ENCODE measurements at places on chromosomes 16 and 17.
A peak's percentile ranks its signal among the peaks of the same experiment; 100 is the strongest.

DNA sequence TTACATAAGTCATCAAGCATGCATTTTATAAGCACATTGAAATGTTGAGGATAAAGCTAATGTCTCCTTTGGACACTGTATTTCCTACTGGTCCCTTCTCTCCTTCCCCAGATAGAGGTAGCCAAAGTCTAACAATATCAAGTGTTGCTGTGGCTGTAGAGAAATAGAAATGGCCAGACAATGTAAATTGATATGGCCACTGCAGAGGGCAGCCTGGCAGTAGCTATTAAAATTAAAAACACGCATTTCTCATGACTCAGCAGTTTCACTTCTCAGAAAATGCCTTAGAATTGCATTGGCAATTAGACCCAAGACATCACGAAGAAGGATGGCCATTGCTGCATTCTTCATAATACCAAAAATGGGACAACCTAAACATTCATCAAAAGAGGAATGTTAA lies 46.8 kb upstream of the MRTFB start:
- DNase-seq: peak; percentile 34

- DNase-seq: no peak
Measured at GRCh38 chr17:77679589-77679988, 278.9 kb upstream of the TNRC6C start.

DNA sequence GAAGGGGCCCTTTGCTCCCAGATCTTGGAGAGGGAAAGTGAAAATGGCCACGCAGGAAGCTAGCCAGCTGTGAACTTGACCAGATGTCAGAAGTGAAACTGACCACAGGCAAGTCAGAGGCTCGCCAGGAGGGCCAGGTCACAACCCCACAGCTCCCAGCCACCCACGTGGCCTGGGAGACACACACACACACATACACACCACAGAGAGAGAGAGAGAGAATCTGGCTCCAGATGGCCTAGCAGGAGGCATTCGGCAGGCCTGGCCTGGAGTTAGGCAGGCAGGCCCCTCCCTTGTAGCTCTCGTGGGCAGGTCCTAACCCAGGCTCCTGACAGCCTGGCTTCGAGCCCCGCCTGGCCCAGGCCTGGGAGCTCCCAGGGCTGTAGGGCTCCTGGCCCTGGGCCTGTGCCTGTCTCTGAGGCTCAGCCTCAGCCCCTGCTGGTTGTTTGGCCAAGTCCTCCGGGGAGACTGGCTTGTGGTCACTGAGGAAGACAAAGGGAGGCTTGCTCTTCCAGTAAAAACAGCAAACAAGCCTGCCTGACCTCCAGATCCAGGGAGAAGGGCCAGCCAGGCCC lies 20.2 kb downstream of the NGFR start:
- DNase-seq: peak; percentile 94

DNA sequence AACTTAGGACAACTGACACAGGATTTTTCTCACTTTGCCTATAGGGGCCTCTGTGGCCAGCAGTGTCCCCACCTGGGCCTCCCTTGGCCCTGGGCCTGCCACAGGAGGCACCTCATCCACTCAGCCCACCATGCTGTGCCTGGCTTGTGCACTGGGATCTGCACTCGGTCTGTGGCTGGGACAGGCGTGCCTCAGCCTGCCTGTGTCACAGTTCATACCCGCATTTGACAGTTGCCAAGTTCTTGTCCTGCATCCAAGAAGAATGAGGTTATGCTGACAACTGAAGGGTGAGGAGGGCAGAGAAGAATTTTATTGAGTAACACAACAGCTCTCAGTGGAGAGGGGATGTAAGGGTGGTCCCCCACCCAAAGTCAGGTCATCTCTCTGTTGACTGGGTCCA lies 36.0 kb downstream of the ZFP90 start:
- DNase-seq: no peak

- DNase-seq: no peak
Measured at GRCh38 chr16:77705351-77705750, 17.0 kb upstream of the NUDT7 start.

GRCh38 chr17:8451933-8452614 lies 16.4 kb downstream of the NDEL1 start:
- no peak for DNase-seq

DNA sequence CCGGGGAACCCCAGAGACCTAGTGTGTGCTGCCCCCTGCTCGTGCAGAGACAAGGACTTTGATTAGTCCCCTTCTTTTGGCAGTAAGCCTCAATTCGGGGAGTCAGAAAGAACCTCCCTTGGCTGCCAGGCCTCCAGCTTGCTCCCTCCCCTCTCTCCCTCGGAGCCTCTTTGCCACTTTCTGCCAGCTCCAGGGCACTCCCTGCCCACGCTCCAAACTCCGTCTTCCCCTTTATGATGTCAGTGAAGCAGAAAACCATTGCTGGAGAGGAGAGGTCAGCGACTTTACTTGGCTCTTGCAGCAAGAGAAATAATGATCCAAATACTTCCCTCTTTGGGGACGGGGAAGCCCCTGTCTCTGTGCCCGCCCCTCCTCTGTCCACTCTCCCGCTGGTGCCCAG lies 28.1 kb downstream of the TTYH2 start:
- DNase-seq: peak; percentile 20

GRCh38 chr16:66508914-66509496 lies 40.9 kb downstream of the TK2 start:
- no peak for DNase-seq

GRCh38 chr17:12867726-12868125 lies 78.4 kb downstream of the ARHGAP44 start:
- no peak for DNase-seq

DNA sequence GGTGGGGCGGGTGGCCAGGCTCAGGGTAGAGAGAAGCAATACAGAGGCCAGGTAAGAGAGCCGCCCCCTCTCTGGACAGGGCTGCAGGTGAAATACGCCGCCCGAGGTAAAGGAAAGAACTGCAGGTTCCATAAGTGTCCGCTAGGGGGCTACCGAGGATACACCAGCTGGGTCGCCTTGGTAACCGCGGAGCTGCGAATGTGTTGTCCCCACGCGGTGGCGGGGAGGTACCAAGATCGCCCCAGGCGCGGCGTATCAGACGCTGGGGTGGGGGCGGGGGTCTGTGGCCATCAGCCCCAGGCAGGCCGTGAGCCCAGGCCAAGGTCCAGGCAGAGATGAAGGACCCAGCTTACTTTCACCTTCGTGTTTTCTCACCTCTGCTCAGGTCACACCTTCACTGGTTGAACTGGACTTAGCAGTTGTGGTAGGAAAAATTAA lies 18.4 kb upstream of the ZFP90 start:
- DNase-seq: peak; percentile 94

- no peak for DNase-seq
Measured at GRCh38 chr16:2874032-2874911, 8.7 kb upstream of the FLYWCH2 start.

DNA sequence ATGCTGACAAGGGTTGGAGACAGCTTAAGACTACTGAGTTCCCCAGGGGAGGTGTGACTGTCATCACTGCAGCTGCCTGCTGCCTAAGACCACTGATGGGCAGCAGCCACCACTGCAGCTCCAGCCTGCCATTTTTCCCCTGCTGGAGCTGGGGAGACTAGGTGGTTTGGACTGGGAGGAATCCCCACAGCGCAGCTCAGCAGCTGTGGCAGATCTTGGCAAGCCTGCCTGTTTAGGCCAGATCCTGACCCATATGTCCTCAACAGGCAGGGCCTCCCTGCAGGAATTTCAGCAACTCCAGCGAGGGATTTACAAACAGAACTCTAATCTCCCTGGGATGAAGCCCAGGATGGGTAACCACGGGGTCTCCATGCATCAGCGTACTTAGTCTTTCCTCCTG lies 356.4 kb upstream of the TOM1L1 start:
- no peak for DNase-seq

- peak; percentile 1 for DNase-seq
Measured at GRCh38 chr16:7182510-7183109, 150.0 kb upstream of the RBFOX1 start.

DNA sequence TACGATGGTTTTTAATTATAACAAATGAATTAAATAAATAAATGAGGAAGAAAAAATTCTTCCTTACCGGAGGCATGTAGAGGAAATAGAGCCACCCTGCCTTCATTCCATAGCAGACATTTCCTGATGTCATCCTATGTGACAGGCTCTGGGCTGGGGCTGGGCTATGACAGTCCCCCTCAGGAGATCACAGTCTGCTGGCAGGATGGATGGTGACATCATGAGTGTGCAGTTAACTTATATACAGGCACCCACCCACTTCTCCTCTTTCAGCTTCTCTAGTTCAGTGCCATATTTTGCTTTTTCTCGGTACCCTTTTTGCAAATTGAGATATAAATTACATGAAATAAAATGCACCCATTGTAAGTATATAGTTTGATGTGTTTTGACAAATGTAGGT lies 6.4 kb upstream of the CMTM3 start:
- no peak for DNase-seq

- DNase-seq: no peak
Measured at GRCh38 chr17:8133399-8133798, 9.5 kb upstream of the HES7 start.

DNA sequence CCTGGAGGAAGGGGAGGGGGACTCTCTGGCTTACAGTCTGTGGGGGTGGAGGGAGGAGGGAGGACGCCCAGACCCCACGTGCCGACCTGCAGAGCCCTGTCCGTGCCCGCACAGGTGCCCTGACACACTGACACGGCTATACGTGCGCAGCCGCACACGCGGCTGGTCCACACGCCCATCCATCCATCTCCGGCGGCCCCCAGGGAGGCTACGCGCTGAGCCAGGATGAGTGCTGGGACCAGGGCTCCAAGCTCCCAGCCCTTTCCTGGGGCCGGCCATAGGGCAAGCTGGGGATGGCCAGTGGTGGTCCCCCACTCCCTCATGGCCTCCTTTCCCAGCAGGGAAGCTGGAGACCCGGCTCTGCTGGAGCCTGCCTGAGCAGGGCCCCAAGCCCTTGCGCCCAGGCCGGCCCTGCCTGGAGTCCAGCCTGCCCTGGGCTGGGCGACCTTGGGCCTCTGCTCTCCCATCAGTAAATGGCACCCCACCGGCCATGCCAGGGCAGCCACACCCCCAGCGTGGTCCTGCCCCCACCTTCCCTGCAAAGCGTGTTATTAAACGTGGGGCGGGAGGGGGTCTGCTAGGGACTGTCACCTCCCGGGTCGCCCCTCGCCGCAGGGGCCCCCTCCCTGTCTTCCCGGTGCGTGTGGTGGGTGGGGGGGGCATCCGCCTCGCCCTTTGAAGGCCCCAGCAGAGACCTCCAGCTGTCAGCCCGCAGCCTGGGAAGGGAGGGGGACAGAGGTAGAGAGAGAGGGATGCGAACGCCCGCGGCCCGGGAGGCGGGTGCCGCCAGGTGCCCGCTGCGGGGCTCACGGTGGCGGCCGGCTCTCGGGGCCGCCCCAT lies 863 bp downstream of the CASKIN1 start:
- no peak for DNase-seq

DNA sequence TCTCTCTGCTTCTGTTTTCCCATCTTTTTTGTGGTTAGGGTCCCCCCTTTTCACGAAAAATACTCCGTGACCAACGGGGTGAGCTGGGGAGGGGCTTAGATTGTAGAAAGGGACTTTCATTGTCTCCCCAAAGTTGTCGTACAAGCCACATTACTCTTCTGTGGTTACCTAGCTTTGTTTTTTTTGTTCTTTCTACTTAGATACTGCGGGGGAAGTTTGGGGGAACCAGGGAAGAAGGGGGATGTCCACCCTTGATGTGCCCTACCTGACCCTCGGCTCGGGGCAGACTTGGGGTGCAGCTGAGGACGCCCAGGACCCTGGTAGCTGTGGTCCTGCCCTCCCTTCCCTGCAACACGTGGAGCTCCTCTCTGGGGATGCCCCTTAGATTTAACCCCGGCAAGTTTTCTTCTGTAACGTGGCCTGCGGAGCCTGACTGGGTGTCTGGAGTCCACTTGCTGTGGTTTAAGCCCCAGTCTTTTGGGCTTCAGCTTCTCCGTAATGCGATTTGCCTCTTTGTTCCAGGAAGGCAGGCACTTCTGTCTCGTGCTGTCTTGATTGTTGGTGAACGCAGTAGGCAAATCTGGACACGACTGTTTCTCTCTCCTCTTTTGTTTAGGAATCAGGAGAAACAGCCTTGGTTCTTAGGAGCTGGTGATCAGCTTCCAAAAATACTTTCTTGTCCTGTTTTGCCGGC lies 892 bp downstream of the ABCC1 start:
- DNase-seq: peak; percentile 70

GRCh38 chr17:78735832-78736525 lies 46.1 kb downstream of the CYTH1 start:
- peak; percentile 47 for DNase-seq

GRCh38 chr17:7462474-7463371 lies 16.7 kb downstream of the ZBTB4 start:
- no peak for DNase-seq

DNA sequence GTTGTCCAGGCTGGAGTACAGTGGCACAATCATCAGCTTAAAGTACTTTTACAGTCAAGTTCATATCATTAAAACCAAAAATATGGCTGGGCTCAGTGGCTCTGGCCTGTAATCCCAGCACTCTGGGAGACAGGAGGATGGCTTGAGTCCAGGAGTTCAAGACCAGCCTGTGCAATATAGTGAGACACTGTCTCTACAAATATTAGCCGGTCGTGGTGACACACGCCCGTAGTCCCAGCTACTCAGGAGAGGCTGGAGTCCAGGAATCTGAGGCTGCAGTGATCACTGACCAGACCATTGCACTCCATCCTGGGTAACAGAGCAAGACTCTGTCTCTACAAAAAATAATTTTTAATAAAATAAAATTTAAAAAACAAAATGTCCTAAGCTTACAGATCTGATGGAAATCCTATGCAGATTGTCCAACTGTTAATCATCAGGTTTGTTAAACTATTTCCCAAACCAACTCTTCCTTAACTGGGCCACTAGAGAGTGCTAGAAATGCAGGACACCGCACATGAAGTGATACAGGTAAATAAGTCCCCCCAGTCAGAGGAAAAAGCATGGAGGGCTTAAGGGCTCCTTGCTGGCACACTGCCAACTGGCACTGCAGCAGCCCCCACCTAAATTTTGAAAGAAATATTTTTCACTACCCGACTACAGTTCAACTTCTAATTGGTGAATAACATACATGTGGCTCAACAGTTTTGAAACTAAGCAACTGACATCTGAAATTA lies 2.8 kb downstream of the USP22 start:
- peak; percentile 74 for DNase-seq

DNA sequence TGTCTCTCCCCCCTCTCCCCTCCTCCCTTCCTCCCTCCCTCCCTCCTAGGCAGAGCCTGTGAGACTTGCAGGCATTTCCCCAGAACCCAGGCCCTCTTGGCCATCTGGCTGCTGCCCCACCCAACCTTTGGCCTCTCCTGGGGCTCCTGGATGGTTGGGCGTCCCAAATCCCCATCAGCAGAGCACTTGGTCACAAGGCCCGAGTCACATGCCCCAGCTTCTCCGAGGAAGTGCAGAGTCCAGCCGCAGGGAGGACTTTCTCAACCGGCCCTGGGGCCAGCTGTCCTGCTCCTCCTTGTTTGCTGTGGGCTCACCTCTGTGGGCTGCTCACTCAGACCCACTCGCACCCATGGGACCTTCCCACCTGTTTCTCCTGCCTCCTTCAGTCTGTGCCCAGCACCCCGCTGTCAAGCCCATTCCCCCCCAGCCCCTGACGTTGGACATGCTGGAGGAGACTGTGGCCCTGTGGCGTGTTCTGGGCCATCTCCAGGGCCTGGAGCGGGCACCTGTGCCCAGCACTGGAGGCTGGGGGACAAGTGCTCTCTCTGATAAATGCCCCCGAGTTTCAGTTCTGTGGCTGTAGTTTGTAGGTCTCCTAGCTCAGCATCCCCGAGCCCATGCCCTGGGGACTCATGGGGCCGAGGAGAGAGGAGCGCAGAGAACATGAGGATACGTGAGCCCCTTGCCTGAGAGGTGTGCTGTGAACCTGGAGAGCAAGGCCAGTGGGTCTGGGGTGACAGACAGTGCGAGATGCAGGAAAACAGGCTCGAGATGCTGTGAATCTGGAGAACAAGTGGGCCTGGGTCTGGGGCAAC lies 42.3 kb upstream of the ZNF750 start:
- no peak for DNase-seq

All from GM23248 (cell line).